Activated CD8-positive, alpha-beta memory T cell treated with anti-CD3 and anti-CD28 coated beads for 1 hour (primary cell): ENCODE measurements at places on chromosomes 6 and 20.

GRCh38 chr6:73768558-73768957, 72.6 kb downstream of the CD109 start:
- no peak for DNase-seq

GRCh38 chr6:137171824-137172733, 1.4 kb downstream of the IL22RA2 start:
- DNase-seq, result no peak

- DNase-seq, result no peak
These were observed 24.2 kb downstream of the GLP1R start for GRCh38 chr6:39072830-39073229.

DNA sequence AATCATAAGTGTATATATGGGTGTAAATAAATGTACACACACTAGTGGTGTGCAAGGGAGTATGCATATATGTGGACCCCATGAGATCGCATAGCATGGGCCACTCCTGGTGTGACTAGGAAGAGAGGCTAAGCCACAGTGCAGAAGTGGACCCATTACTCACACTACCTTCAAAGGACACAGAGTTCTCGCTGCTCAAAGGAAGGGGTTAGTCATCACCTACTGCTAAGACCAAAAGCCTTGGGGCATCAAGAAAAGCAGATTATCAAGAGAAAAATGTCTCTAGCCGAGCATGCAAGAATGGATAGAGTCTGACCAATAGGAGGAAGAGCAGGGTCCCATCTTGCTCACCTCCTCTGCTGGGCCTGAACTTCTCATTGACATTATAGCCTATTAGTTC, 195.5 kb downstream of the MAFB start:
- no peak for DNase-seq

- no peak for DNase-seq
These were observed 43.6 kb downstream of the SLC24A3 start for GRCh38 chr20:19256085-19256484.

- DNase-seq, result no peak
These were observed 837 bp upstream of the MAD2L1BP start for GRCh38 chr6:43634702-43635303.

GRCh38 chr6:84150705-84151104, 76.7 kb downstream of the CEP162 start:
- no peak for DNase-seq

- no peak for DNase-seq
These were observed 9.1 kb downstream of the KIZ start for GRCh38 chr20:21134883-21135493.

DNA sequence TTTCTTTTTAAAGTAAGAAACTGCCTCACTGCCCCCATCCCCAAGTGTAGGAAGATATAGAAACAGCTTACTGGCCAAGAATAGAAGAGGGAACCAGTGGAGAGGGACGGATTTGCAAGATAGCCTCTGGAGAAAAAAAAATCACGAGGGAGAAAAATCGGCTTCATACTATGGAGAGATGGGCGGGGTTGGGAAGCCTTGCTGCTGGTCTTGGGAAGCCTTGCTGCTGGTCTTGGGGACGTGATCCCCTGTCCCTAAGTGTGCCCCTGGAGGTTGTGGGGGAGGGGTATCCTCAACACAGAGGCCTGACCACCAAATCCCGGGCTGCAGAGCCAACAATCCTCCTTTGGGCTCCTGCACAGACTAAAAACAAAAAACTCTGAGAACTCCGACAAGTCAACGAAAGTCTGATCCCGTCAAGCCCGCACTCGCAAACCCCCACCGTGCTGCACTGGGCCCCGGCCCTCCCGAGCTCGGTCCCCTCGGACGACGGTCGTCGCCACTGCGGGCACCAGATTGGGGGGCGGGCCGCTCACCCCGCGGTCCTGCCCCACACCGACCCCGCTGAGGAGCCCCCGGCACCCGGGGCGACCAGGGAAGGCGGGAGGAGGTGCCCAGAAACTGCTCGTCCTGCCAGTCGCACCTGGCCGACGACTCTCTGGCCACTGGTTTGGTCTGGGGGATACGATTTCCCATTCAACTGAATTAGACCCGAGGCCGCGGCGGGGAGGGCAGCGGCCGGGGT, 750 bp downstream of the MAP7 start:
- no peak for DNase-seq

- no peak for DNase-seq
These were observed 44.1 kb upstream of the AKIRIN2 start for GRCh38 chr6:87745966-87746721.

GRCh38 chr20:42482808-42483207, 706.9 kb downstream of the PTPRT start:
- DNase-seq, result no peak

DNA sequence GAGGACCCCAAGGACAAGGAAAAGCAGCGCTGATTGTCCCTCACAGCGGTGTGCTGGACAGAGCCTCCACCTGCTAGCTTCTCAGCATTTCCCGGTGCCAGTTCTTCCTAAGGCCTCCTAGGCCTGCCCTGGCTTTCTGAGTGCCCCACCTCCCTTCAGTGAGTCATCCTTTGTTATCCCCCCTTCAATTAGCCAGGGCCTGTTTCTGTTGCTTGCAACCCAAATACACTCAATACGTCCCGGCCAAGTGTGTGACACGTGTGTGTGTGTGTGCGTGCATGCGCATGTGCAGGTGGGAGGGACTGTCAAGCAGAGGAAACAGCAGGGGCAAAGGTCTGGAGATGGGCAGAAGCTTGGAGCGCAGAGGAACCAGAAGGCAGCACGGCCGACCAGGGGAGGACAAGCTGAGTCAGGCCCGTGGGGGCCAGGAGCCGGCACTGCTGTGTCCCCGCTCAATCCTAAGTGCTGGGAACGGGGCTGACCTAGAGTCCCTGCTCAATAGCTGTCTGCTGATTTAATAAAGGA, 159.8 kb downstream of the PREX1 start:
- DNase-seq, result no peak

DNA sequence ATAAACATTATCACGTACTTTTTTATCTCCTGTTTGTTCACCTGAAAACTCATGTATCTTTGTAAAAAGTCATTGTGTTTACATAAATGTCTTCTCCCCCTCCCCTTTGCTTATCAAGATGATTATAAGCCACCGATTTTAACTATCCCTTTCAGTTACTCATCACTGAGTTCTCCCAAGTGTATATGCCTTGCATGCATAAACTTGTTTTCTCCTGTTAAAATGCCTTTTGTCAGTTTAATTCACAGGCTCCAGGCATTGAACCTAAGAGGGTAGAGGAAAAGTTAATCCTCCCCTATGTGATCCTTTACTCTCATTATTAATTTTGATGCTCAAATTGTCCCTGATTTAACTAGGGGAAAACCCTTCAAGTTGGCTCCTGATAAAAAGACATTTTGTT, 24.2 kb downstream of the ANKEF1 start:
- no peak for DNase-seq

DNA sequence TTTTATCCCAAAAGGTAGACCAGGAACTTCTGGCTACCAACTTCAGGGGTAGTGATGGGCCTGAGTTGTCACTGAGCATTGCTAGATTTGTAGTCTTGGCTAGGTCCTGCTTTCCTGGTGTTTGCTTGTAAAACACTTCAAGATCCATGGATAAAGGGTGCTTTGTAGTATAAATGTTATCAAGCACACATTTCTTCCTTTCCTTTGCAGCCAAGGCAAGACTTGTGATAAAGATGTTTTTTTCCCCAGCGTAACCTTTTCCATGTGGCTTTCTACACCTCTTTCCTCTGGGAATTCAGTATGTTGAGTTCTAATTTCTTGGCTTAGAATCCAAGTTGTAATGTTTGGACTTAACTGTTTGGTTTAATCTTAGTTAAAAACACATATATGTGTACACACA, 122.8 kb upstream of the CLDN20 start:
- no peak for DNase-seq

DNA sequence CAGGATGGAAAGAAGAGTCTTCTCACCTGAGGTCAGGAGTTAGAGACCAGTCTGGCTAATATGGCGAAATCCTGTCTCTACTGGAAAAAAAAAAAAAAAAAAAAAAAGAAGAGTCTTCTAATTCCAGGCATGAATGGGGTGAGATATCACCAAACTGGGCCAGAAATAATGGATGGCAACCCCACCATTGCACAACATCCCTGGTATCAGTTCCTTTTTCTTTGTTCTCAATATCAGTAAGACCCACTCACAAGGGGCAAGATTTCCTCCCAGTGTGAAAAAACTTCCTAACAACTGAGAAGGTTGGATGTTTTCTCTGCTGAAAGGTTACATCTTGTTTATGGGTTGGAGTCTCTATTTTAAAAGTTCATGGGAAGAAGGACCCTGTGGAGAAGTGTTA, 23.6 kb upstream of the NR2E1 start:
- no peak for DNase-seq

DNA sequence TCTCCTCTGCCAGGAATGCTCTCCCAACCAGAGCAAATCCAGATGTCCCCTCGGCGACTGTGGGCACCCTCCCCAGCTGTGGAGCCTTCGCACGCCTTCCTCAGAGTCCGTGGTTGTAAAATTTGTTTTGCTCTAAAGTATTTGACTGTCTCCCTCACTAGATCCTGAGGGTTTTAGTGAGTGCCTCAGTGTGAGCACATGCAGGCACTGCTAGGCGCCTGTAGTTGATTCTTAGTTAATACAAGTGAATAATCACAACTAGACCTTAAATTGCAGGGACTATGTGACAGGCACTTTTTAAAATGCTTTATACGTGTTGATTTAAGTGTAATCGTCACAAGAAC, 680 bp upstream of the MTCH1 start:
- no peak for DNase-seq

DNA sequence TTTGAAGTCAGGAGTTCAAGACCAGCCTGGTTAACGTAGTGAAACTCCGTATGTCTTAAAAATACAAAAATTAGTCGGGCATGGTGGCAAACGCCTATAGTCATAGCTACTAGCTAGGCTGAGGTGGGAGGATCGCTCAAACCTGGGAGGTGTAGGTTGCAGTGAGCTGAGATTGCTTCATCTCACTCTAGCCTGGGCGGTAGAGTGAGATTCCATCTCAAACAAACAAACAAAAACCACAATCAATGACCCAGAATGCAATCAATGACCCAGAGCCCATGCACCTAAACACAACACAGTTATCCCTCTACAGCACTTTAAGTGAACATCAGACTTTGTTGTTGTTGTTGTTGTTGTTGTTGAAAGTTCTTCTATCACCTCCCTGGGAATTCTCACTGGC, 77.9 kb downstream of the MYB start:
- DNase-seq, result no peak

GRCh38 chr6:56580271-56580670, 62.4 kb downstream of the DST start:
- no peak for DNase-seq

GRCh38 chr6:105428342-105428957, 25.6 kb upstream of the PREP start:
- no peak for DNase-seq

GRCh38 chr6:15876406-15876805, 213.6 kb upstream of the DTNBP1 start:
- no peak for DNase-seq

DNA sequence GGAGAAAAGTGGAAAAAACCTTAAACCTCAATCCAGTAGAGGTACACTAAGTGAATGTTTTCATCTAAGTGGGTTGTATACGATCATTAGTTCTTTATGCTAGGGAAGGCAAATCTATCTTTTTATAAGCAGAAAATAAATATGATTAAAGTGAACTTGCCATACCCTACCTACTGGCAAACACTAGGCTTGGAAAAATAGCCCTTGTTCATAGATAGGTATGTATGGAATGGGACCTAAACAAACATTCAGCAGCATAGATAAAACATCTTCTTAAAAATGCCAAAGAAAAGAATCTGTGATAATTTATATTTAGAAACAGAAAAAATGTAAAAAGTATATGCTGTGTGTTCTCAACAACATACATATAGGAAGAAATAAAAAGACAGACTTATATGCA, 18.8 kb downstream of the REV3L start:
- DNase-seq, result no peak

- no peak for DNase-seq
These were observed 645.8 kb upstream of the ARID1B start for GRCh38 chr6:156131221-156131903.

DNA sequence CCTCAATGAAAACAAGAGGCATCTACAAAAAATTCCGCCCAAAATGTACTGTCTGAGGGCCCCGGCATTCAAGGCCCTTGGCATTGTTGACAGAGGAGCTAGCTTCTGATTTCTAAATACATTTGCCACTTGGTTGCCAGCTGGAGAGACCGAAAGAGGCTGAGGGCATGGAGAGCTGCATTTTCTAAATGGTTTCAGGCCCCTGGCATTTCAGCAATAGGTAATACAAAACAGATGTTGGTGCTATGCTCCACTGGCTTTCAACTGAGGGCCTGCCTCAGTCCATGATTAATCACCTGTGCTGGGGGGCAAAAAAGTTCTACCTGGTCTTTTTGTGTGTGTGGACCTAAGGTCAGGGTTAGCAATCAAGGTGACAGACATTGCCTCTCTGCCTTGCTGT, 79.5 kb upstream of the ISM1 start:
- no peak for DNase-seq
